ENCODE measurements at places on chromosomes 5 and 9.

- no peak for DNase-seq
Observed at GRCh38 chr5:160500786-160501779, 79.4 kb downstream of the PTTG1 start.

- no peak for DNase-seq
Observed at GRCh38 chr5:144774197-144774596, 603.5 kb downstream of the KCTD16 start.

DNA sequence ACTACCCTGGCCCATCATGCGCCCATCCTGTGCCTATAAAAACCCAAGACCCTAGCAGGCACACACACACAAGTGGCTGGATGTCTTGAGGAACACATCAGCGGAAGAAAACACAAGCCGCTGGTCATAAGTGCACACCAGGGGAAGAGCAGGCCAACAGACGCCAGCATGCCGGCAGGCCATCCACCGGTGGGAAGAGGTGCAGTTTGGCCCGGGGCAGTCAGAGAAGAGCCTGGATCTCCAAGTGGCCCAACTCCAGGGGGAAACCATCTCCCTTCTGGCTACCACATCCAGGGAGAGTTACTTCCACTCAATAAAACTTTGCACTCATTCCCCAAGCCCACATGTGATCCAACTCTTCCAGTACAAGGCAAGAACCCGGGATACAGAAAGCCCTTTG, 2001.3 kb upstream of the NUDT12 start:
- no peak for DNase-seq

GRCh38 chr5:173318330-173318729, 9.9 kb downstream of the STC2 start:
- DNase-seq = no peak

GRCh38 chr9:1238407-1238806, 188.2 kb downstream of the DMRT2 start:
- no peak for DNase-seq

- DNase-seq = no peak
Observed at GRCh38 chr5:178117923-178118701, 4.8 kb downstream of the N4BP3 start.

DNA sequence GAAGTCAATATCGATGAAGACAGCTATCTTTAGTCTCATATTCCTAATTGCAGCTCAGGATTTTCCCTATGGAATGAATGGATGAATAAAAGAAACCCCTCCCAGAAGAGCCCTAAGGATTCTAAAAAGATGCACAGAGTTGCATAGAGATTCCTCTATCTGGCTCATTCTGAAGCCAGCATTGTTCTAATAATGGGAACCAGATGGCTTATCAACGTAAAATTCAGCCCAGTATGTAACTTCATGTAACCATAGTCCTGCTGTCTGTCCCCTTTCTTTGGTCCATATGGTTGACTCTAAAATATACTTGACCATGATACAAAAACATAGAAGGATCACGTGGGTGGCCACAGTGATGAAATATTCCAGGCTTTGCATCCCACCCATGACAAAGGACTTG, 508.6 kb downstream of the RASEF start:
- no peak for DNase-seq

- DNase-seq = no peak
Observed at GRCh38 chr9:136853596-136854112, 1.5 kb downstream of the MAMDC4 start.

DNA sequence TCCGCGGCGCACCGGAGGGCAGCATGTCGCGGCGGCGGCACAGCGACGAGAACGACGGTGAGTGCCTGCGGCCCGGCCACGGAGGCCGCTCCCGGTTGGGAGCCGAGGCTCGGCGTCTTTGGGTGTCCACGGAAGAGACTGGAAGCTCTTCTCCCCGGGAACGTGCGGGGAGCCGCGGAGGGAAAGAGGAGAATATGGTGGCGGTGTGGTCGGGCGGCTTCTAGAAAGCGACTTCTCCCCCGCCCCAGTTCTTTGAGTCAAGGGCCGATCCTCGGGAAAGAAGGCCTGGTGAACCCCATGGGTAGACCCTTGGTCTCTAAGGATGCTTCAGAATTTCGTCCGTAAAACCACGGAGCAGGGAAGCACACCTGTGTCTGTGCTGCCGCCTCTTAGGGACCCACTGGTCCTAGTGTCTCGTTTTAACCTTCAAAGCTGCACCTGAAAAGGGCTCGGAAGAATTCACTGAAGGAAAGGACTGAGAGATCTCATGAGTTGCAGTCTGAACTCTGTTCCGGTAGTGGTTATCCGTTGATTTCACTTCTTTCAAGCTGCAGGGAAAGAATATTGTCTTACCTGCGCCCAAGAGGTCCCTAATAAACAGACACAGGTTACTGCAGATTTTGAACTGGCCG, 354 bp downstream of the NCBP1 start:
- no peak for DNase-seq

DNA sequence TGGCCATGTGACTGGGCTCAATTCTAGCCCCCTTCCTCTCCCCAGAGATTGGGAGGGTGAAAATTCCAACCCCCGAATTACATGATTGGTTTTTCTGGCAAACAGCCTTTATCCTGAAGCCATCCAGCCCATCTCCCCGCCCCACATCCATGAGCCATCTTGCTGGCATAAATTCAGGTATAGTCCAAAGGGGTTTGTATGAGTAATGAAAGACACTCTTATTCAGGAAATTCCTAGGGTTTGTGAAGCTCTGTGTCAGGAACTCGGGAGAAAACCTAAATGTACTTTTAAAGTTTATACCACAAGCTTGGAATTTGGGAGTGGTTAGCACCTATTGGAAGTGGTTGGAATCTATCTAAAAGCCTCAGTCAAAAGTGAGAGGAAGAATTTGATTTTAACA, 80.6 kb upstream of the SIMC1 start:
- no peak for DNase-seq

- DNase-seq = no peak
Observed at GRCh38 chr9:77997611-77998284, 33.9 kb downstream of the GNAQ start.

DNA sequence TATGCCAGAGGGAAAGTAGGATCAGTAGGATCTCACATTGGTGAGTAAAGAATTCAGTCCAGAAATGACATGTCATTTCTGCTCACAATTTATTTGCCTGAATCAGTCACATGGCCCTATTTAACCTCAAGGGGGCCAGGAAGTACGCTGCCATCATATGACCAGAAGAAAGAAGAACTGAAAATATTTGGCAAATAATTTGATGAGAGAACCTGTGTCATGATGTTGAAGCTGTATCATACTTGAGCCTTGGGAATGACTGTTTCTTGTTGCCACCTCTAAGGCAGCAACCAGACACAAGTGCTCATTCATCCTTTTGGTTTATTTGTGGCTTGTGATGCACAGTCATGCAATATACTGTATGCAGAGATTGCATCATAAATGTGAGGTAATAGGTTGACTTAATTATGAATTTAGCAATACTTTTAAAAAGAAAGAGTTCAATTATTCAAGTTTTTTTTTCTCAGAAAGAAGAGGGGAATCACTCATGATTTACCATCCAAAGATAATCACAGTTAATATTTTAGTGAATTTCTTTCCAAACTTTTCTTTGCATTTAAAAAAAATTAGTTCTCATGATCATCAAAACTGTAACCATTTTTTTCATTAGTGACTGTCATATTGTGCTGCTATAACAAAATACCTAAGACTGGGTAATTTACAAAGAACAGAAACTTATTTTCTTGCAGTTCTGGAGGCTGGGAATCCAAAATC, 8.2 kb upstream of the ZFYVE16 start:
- no peak for DNase-seq

DNA sequence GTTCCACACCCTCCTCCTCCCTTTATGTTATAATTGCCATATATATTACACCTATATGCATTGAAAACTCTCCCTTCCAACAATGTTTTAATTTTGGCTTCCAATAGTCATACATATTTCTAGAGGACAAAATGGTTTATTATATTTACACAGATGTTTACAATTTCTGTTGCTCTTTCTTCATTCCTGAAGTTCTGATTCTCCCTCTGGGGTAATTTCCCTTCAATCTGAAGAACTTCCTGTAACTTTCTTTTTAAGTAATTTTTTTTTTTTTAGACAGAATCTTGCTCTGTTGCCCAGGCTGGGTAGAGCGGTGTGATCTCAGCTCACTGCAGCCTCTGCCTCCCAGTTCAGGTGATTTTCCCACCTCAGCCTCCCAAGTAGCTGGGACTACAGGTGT, 173.0 kb upstream of the MAP1B start:
- no peak for DNase-seq

- no peak for DNase-seq
Observed at GRCh38 chr5:128271859-128272464, 188.4 kb downstream of the SLC12A2 start.

DNA sequence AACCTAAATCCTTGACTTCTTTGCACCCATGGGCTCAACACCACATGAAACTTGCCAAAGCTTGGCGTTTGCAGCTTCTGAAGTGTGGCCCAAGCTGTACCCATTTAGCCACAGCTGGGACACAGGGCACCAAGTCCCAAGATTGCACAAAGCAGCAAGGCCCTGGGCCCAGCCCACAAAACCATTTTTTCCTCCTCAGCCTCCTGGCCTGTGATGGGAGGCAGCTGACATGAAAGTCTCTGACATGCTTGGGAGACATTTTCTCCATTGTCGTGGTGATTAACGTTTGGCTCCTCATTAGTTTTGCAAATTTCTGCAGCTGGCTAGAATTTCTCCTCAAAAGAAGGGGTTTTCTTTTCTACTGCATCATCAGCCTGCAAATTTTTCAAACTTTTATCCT, 32.0 kb downstream of the ACTL7B start:
- no peak for DNase-seq

DNA sequence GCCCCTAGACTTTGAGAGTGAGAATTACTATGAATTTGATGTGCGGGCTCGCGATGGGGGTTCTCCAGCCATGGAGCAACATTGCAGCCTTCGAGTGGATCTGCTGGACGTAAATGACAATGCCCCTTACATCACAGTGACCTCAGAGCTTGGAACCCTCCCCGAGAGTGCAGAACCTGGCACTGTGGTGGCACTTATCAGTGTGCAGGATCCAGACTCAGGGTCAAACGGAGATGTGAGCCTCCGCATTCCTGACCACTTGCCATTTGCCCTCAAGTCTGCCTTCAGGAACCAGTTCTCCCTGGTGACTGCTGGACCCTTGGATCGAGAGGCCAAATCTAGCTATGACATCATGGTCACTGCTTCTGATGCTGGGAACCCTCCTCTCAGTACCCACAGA, 1.3 kb downstream of the PCDHGC4 start:
- DNase-seq = no peak

DNA sequence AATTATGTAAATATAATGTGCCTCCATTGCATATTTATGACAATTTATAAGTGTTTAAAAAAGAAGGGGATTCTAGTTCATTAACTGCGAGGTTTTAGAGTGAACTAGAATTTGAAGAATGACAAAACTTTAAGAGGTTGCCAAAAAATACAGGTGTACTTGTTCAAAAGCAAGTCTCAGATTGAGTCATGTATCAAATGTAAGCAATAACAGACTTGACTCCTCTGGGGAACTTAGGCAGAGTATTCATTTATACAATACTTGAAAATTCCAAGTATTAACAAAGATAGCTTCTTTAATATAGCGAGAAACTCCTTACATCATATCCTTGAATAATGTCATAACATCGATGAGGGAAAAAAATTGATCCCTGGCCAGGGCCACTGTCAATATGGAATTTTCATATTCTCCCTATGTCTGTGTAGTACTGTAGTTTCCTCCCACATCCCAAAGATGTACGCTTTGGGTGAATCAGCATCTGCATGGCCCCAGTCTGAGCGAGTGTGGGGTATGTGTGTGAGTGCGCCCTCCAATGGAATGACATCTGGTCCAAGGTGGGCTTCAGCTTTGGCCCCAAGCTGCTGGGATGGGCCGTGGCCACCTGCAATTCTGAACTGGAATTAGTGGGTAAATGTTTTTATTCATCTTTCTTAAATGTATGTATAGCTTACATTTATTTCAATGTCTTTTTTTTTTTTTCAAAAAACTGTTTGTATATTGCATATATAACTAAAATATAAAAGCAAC, 70.1 kb downstream of the RIC1 start:
- no peak for DNase-seq

DNA sequence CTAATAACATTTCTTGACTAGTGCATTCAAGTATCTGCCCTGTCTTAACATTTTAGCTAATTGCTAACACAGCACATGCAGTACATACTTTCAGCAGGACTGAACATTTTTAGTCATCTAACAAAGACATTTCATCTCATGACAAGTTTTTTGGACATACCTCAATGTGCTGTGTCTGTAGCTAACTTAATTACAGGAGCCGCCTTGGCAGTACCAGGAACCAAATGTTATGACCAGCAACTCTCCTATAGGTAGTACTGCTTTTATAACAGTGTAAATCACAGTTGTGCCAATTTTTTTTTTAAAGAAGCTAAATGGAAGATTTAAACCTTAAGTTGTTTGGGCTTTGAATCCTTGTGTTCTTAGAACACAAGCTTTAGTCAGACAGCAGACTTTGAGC, 99.4 kb upstream of the SAP30L start:
- DNase-seq = no peak

DNA sequence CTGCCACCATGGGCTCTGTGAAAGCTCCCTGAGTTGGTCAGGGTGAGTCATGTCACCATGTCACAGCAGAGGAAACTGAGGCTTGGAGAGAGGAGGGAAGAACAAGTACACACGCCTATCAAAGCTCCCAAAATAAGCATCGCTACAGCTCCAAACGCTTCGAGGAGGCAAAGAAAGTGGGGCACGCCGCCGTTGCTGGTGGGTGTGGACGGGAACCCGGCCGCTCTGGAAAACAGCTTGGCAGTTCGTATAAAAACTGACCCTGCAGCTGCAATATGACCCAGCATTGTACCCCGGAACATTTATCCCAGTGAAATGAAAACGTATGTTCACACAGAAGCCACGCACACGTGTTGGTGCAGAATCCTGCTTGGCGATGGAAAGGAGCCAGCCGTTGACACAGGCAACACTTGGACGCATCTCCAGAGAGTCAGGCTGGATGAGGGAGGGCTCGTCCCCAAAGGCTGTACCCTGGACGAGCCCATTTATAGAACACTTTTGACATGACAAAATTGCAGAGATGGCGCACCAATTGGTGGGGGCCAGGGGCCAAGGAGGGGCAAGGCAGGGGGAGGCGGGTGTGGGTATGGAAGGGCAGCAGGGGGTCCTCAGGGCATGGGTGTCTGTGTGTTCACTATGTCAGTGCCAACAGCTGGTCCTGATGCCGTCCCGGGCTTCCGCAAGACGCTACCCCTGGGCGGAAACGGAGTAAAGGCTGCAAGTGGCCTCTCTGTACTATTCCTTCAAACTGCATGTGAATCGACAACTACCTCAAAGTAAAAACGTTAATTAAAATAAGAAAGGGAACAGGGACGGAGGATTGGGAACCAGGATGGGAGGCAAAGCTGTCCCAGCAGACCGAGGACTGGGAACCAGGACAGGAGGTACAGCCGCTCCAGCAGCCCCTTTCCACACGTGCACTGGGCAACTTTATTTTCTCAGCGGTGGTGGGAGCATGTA, 173.0 kb downstream of the OLFM1 start:
- DNase-seq = no peak
